Stimulated activated CD4-positive, alpha-beta T cell treated with anti-CD3 and anti-CD28 coated beads, Interleukin-2, amount 100 ng/mL, for 24 hours (primary cell): ENCODE measurements at places on chromosomes 3 and 15.

DNA sequence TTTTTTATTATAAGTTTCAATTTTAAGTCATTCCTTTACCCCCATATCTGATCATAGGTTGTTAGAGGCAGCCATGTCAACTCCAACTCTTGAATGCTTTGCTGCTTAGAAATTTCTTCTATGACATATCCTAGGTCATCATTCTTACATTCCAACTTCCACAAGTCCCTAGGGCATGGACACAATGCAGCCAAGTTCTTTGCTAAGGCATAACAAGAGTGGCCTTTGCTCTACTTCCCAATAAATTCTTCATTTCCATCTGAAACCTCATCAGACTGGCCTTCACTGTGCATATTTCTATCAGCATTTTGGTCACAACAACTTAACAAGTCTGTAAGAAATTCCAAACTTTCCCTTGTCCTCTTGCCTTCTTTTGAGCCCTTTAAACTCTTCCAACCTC is 28.5 kb downstream of the TRIM42 start:
- DNase-seq = no peak

- DNase-seq = no peak
These were observed 413.5 kb downstream of the RBMS3 start for GRCh38 chr3:29694331-29694730.

GRCh38 chr3:11818033-11818432 is 28.7 kb downstream of the TAMM41 start:
- DNase-seq = no peak

DNA sequence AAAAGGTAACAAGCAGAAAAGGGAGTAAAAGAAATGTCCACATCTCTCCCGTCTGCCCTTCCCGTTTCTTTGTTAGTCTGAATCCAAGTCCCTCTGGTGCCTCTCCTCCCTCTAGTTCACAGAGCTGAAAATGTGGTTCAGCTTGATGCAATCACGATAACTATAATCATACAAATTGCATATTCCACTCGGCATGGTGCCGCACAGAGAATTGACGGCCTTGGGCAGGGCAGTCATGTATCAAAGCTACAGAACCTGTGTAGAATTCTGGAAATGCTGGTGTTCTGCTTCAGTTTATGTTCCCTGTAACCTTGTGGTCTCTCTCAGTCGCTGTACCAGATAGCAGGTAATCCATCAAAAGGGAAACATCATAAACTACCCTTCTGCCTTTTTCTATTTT is 562.9 kb upstream of the CBLB start:
- DNase-seq = no peak

DNA sequence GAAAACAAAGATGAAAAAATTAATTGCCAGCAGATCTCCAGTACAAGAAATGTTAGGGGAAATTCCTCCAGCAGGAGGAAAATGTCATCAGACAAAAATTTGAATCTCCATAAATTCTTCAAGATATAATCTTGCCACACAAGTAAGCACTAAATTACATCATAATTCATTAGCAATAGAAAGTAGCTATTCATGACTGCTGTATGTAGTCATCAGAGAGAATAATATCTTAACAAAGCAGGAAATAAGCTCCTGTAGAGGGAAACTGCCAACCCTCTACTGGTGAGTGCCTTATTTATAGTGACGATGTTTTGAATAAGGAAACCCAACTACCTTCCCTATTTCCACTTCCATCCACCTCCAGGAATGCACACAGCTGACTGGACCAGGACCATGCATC is 15.8 kb upstream of the SLC27A2 start:
- DNase-seq = no peak

GRCh38 chr3:190629088-190629487 is 115.2 kb downstream of the IL1RAP start:
- DNase-seq = no peak

DNA sequence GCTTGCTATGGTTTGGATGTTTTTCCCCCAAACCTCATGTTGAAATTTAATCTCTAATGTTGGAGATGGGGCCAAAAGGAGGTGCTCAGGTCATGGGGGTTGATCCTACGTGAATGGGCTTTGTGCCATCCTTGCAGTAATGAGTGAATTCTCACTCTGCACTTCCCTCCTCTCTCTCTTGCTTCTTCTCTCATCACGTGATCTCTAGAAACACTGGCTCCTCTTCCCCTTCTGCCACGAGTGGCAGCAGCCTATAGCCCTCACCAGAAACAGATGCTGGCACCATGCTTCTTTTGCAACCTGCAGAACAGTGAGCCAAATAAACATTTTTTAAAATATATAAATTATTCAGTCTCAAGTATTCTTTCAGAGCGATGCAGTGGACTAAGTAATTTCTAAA is 13.3 kb upstream of the PLSCR1 start:
- no peak for DNase-seq

- DNase-seq = no peak
These were observed 334.2 kb upstream of the ALCAM start for GRCh38 chr3:105032541-105032940.

- DNase-seq = no peak
These were observed 47.3 kb downstream of the AMOTL2 start for GRCh38 chr3:134326760-134327593.

DNA sequence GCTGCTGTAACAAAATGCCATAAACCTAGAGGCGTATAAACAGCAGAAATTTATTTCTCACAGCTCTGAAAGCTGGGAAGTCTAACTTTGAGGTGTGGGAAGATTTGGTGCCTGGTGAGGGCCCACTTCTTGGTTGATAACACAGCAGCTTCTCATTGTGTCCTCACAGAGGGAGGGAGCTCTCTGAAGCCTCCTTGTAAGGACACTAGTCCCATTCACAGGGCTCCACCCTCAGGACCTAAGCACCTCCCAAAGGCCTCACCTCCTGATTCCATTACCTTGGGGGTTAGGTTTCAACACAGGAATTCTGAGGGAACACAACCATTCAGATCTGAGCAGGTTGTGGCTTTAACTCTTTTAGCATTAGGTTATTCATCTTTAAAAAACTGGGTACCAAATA is 380.3 kb upstream of the ATP10A start:
- no peak for DNase-seq

- DNase-seq = no peak
These were observed 132.7 kb downstream of the ADAMTS17 start for GRCh38 chr15:100208921-100209603.

DNA sequence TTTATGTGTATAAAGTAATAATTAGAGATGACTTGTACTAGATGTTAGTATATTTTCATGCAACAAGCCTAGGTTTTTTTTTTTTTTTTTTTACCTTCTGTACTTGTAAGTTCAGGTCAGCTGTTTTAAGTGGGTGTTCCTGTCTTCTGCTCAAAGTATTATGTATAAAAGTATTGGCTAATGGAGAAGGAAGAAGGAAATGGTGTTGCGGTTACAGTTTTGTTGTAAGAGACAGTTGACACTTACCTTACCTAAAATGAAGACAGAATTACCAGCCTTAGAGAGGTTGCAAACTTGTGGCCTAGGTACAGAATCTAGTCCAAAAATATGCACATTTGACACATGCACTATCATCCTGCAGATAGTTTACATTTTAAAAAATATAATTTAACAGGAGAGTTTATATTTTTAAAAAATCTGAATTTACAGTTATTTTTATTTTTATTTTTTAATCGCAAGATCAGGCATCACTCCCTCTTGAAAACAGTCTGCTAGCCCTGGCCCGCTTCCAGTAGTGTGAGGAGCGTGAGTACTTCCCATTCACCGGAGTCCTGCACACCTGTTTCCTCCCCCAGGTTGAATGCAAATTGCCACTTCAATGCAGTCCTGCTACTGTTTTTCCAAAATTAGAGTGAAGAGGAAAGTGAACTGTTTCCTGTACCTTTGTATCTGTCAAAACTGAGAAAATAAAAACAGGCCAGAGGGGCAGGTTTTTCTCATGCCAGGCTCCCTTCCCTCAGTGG is 224.3 kb upstream of the SOX2 start:
- DNase-seq = no peak

GRCh38 chr15:66306381-66306780 is 13.0 kb downstream of the DIS3L start:
- DNase-seq = no peak

DNA sequence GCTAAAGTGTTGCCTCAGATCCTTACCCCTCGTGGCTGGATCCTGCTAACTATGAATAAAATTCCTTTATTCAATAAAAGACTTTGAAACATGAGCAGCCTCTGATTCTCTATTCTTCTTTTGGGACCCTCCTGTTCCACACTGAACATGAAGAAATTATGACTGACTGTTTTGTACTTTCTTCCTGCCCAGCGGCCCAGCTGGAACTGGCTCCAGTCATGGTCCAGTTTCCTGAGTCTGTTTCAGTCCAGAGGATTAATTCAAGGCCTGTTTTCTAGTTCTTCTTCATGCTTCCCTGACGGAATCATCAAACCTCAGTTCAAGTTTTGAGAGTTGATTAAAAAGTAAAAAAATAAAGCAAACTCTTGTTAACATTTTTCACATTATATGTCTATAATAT is 52.6 kb upstream of the CP start:
- no peak for DNase-seq

GRCh38 chr15:91857772-91858171 is 4.3 kb downstream of the SLCO3A1 start:
- DNase-seq = no peak

DNA sequence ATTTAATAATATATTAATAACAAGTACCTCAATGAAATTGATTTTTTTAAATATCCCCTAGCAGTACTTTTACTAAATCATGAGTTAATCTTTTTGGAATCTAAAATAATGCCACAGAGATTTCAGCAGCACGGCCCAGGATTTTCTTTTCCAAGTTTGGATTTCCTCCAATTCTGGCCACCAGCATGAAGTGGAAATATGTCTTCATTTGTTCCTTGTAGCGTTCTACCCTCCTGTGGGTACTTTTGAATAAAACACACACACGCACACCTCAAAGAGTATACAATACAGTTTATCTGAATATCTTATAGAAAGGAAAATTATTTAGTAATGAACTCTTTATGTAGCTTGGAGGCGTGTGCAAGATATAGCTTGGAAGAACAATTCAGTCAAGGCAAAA is 125.1 kb upstream of the STT3B start:
- DNase-seq = no peak

DNA sequence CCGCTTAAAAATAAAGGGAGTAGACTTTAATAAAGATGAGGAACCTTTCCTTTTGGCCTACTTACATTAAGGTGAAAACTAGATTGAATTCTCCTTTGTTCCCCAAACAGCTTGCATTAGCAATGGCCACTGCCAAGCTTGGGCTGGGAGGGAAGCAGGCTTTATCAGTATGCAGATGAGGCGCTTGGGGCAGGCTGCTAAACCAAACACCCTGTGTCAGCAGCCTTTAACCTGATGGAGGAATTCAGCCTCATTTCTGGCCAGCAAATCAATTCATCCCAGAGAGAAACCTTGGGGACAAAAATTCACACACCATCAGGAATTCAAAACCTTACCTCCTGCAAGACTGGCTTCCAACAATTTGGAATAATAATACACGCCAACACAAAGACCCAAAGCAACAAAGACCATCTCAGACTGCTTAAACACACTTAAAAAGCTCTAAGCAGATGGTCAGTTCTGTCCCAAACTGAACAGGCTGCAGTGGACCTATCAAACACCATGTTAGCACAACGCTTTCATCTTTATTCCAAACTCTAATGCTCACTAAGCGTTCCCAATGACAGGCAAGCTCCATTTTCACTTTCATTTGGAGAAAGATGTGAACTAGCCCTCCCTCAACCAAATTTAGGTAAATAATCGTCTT is 255.1 kb upstream of the CMC1 start:
- DNase-seq = no peak

DNA sequence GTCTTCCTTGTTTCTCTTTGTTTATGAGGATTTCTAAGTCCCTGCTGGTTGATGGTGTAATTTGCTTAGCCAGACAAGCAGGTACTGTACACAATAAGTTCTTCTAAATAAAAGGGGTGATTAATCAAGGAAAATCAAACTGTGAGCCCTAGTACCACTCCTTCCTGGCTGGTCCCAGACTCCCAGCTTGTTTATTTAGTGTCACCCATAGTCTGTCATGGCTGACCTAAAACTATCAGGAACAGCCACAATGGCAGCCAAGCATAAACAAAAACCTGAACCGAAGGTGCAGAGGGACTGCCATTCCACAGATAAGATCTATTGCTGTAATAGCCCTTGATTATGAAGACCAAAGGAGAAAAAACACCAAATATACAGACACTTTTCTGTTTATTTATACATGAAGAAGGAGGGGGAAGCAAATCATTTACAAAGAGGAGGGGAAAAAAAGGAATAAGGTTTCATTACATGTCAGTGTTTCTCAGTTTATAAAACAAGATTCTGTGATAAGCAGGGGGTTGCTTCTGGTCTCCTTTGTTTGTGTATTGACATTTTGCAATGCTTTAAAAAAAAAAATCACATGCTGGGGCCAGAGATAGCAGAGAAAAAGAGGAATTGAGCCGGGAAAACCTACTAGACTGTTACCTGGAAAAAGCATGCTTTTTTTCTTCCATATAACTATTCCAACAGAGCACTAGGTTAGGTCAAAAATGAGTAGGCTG is 182.4 kb upstream of the DPH6 start:
- DNase-seq = no peak

GRCh38 chr3:45729614-45730013 is 40.4 kb downstream of the SACM1L start:
- DNase-seq = no peak

DNA sequence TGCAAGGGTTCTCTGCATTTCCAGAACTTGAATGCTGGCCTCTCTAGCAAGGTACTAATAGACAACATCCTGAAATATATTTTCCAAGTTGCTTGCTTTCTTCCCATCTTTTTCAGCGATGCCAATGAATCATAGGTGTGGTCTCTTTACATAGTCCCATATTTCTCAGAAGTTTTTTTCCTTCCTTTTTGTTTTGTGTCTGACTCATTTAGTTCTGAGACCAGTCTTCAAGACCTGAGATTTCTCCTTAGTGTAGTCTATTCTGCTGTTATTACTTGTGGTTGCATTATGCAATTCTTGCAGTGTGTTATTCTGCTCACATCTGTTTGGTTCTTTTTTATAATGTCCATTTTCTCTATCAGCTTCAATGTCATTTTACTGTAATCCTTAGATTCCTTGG is 1265.0 kb upstream of the ALCAM start:
- DNase-seq = no peak

GRCh38 chr3:73270839-73271483 is 209.5 kb downstream of the EBLN2 start:
- DNase-seq = no peak

- no peak for DNase-seq
These were observed 540.0 kb upstream of the ROBO1 start for GRCh38 chr3:80307844-80308243.

GRCh38 chr15:79886124-79886523 is 10.7 kb downstream of the MTHFS start:
- no peak for DNase-seq

GRCh38 chr3:57385498-57385897 is 93.0 kb upstream of the ASB14 start:
- DNase-seq = no peak

- no peak for DNase-seq
These were observed 263.2 kb downstream of the XXYLT1 start for GRCh38 chr3:195007766-195008165.
